ENCODE measurements at places on chromosomes 11 and 22.

- DNase-seq = peak; percentile 42
These were observed 3.4 kb downstream of the EHBP1L1 start for GRCh38 chr11:65579291-65579690.

- no peak for DNase-seq
These were observed 18.2 kb downstream of the ARRB1 start for GRCh38 chr11:75333022-75333806.

GRCh38 chr11:2686360-2687222 lies 13.2 kb downstream of the KCNQ1OT1 start:
- DNase-seq = no peak

DNA sequence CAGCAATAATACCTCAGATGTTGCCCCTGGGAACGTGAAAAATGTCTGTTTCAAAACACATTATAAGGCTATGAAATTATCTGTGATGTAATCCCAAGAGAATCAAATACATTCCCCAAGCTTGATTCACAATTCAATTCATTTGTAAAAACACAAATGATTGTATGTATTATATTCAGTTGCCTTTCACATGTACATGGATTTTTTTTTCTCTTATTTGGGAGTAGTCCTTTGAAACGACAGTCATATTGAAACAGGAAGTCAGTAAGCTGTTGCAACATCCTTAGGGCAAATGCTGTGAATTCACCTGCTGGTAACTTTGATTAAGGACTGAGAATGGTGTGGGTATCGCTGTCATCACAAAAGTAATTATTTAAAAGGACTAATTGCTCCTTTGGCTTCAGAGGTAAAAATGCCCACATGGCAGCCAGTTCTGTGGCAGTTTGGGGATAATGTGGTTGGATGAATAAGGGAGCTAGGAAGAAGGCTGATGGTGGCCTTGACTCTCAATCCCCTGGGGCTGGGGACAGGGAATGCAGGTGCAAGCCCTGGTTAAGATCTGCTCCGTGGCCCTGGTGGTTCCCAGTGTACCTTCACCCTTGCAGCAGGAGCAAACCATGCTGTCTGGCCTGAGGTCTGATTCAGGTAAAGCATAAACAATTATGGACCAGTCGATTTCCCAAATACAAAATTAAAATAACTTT lies 13.2 kb downstream of the EHF start:
- DNase-seq = peak; percentile 69

DNA sequence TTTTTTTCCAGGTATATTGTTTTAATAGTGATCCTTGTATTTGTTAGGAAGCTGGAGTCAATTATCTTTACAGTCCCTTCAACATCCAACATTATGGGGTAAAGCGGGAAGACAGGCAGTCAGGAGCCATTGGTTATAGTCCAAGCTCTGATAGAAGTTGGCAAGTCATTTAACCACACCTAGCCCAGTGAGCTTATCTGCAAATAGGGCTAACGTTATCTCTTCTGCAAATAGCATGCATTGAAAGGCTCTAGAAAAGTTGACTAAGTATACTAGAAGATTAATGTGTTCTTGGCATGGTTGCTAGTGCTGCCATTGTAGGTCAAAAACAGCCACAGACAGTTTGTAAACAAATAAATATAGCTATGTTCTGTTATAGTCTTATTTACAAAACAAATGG lies 520.7 kb downstream of the OPCML start:
- DNase-seq = no peak

DNA sequence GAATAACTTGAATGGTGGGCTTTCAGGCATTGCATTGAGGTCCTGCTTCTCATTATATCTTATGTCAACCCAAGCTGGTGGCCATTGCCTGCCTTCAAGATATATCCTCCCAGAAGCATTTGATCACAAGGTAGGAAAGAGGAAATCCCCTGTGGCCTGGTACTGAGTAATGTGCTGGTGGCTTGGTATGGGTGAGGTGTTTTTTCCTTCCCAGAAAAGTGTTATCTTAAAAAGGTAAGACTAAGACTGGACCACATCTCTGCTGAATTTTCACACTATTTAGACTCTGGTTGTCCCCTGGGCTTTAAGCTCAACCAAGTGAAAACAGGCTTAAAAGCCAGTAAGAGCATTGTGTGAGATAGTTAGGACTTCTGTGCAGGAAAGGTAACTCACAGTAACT lies 3.7 kb downstream of the INSC start:
- DNase-seq = no peak

DNA sequence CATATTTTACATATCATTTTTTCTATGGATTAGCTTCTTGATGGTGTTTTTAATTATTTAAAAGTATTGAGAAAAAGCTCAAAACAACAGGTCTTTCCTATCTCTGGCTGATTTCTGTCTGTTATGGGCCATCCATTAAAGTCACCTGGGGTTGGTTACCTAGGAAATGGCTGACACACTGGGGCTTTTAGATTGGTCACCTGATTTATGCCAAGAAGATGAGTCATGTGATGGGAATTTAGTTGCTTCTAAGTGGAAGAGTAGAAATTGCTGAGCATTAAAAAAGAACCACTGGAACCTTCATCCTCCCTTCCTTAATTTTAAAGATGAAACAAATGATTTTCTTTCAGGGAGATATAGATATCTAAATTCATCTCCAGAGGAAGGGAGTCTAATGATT lies 48.8 kb upstream of the LARGE1 start:
- DNase-seq = no peak

GRCh38 chr11:128437136-128437535 lies 150.2 kb downstream of the ETS1 start:
- peak; percentile 90 for DNase-seq

- DNase-seq = no peak
These were observed 55.3 kb downstream of the CELSR1 start for GRCh38 chr22:46482056-46482675.

GRCh38 chr11:88604260-88604659 lies 266.7 kb upstream of the CTSC start:
- DNase-seq = peak; percentile 72

All from adipocyte (in vitro differentiated cells).